ENCODE measurements at places on chromosomes 3 and 15.
A peak's percentile ranks its signal among the peaks of the same experiment; 100 is the strongest.

GRCh38 chr3:149650828-149651227 is 7.0 kb downstream of the WWTR1 start:
- no peak for DNase-seq

DNA sequence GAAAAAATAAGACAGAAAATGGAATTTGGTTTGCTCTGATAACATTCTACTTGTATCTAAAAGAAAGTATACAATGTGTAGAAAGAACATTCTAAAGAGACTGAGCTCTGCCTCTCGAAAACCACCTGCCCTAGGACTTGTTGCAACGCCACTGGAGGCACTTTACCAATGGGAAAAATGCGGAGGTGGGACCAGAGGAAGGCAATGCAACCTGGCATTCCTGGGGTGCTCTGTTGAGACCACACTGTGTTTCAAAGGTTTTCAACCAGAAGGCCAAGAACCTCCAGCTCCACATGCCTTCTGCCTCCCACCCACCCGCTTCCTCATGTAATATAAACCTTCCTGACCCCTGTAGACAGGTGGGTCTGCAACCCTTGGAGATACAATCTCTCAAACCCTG is 4.5 kb downstream of the PROK2 start:
- no peak for DNase-seq

GRCh38 chr3:195462308-195462610 is 19.4 kb upstream of the ACAP2 start:
- DNase-seq, result no peak

GRCh38 chr3:116870379-116870778 is 160.8 kb downstream of the TUSC7 start:
- no peak for DNase-seq

- no peak for DNase-seq
Observed at GRCh38 chr3:4757575-4758248, 221.5 kb upstream of the BHLHE40 start.

- no peak for DNase-seq
Observed at GRCh38 chr15:38528294-38528693, 36.3 kb downstream of the RASGRP1 start.

DNA sequence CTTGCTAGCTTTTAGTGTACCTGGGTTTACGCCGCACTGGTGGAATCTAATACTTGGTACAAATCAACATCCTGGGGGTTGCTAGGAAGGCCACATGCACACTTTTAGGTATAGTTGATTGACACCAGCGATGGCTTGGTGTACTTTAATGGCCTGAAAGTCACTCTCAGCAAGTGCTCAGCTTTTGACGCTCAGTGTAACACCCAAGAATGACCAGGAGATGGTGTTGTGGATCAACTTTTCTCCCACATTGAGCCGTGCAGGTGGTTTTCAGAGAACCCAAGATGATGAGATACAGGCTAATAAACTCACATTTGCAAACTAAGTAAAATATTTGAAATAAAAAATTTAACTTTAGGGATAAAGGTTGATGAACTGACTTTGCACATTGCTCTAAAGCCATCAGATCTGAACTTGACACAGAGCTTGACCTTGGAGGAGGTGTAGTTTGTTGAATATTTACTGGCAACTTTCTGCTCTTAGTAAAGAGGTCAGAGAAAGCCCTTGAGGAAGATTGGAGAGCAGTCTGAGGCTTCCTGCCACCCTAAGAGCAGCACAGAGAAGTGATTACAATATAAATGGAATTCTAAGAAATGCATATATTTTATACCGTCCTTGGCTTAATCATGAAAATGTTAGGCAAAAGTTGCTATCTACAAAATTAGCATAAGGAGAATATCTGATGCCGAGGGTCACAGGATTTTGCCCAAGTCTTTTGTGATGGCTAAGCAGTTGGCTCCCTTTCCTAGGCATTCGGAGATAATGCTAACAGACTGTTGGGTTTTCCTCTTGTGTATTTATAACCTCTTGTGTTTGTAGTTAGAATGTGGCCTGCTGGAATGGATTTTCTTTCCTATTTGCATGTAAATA is 143.4 kb upstream of the RASGRP1 start:
- peak; percentile 53 for DNase-seq

DNA sequence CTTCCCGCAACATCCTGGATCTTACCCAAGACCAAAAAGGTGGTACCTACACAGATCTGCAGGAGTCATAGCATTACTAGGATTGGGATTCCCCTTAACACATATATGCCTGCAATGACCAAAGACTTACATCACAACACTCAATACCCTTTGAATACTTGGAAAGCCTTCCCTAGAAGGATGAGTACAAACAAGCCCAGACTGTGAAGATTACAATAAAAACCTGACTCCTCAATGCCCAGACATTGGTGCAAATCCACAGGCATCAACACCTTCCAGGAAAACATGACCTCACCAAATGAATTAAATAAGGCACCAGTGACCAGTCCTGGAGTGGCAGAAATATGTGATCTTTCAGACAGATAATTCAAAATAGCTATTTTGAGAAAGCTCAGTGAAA is 326.8 kb downstream of the TBL1XR1 start:
- DNase-seq, result no peak

- no peak for DNase-seq
Observed at GRCh38 chr3:43638594-43639447, 17.0 kb upstream of the ANO10 start.

GRCh38 chr15:81754078-81754477 is 291.7 kb downstream of the MEX3B start:
- DNase-seq, result no peak

All from suppressor macrophage treated with lipopolysaccharide for 4 hours (primary cell).